SK-N-SH (cell line): ENCODE measurements at places on chromosomes 3 and 15.

DNA sequence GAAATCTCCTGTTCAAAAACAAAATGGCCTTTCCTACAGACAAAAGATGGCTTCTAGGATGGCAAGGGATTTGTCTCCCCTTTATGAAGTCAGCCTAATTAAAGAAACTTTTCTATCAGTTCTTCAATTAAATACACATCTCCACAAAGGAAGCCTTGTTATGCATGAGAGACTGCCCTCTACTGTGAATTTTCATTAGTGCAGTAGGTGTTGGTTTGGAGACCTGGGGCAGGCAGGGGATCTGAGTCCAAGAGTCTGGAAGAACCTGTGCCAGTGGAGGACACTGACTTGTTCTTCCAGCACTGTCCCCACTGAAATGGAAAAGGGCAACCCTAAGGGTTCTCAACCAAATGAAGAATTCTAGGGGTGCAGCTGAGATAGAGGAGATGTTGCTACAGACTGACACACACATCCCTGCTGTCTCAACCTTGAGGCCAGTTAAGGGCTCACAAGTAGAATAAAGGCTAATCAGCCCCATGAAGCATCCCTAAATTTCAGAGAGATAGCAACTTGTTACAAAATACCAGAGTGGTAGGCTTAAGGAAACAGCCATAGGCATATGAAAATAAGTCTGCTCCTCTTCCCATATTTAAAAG, 174.0 kb upstream of the PRICKLE2 start:
- no peak overlapping the region for H3K27ac ChIP-seq
- H3K27me3 ChIP-seq: no peaks in the 10 kb centered on the region
- H3K4me1 ChIP-seq: peaks cover 8% of the 10 kb centered on the region
- DNase-seq: peak; percentile 58

- H3K27me3 ChIP-seq: no peaks in the 10 kb centered on the region
- no peaks in the 10 kb centered on the region for H3K36me3 ChIP-seq
- H3K27ac ChIP-seq: no peak overlapping the region
- H3K4me3 ChIP-seq: no peak overlapping the region
- H3K4me1 ChIP-seq: no peaks in the 10 kb centered on the region; the same call in 1 of the 2 replicates
Measured at GRCh38 chr3:28109829-28110228, 131.6 kb upstream of the CMC1 start.

GRCh38 chr3:20837676-20838302, 651.8 kb upstream of the SGO1 start:
- H3K27ac ChIP-seq: no peak overlapping the region
- no peaks in the 10 kb centered on the region for H3K27me3 ChIP-seq
- H3K36me3 ChIP-seq: no peaks in the 10 kb centered on the region
- no peak overlapping the region for H3K4me3 ChIP-seq

- no peaks in the 10 kb centered on the region for H3K27me3 ChIP-seq
- no peak overlapping the region for H3K4me3 ChIP-seq
- H3K36me3 ChIP-seq: no peaks in the 10 kb centered on the region
- DNase-seq: no peak
- no peak overlapping the region for H3K27ac ChIP-seq
- peaks cover 4% of the 10 kb centered on the region; the same call in 1 of the 2 replicates for H3K4me1 ChIP-seq
Measured at GRCh38 chr3:189457631-189458412, 173.4 kb upstream of the TP63 start.

- no peaks in the 10 kb centered on the region for H3K36me3 ChIP-seq
- no peaks in the 10 kb centered on the region for H3K27me3 ChIP-seq
- no peak for DNase-seq
- no peaks in the 10 kb centered on the region for H3K4me1 ChIP-seq
- H3K27ac ChIP-seq: no peak overlapping the region
- H3K4me3 ChIP-seq: no peak overlapping the region
Measured at GRCh38 chr3:119586733-119587172, 7.5 kb downstream of the ADPRH start.

DNA sequence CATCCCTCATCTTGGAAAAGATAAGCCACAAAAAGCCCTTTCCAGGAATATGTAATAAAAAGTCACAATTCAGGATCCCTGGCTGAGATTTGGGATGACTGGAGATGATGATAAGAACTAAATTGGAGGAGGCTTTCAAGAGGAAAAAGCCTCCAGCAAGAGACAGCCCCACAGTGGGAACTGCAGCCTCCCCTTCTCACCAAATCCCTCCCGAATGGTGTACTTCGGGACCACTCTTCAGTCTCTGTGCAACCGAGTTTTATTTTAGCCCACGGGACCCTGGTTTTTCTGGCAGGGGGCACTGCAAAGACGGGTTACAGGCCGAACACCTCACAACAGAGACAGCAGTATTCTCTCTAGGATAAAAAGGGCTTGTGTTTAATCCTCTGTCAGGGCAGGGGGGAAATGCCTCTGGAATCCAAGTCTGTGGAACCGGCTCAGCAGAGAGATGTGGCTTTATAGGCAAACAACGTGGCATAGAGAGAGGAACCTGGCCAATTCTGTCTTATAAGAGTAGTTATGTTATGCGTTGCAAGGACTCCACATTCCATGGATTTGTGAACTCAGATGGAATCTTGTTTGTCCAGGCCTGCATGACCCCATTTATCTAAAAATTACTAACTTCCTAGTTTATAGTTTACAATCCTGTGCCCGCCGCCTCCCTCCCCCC, 1.2 kb upstream of the LMCD1 start:
- H3K4me3 ChIP-seq: peak overlapping the region; percentile 68
- H3K36me3 ChIP-seq: 0 out of 2 replicates have a peak, but pooled peaks cover 2% of the 10 kb centered on the region
- peaks cover 43% of the 10 kb centered on the region for H3K4me1 ChIP-seq
- H3K27me3 ChIP-seq: no peaks in the 10 kb centered on the region

DNA sequence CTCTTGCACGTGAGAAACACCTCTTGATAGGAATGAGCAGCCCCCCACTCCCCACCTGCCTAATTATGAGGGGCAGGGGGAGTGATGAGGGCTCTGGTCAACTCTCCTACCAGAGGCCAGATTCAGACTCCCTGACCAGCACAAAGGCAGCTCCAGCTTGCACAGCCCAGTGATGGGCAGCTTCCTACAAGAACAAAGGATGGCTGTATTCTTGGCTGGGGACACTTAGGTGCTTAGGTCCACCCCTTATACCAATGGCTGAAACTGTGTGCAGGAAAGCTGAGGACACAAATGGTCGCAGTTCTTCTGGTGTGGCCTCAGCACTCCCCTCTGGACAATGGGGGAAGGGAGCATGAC, 81.8 kb downstream of the IQSEC1 start:
- no peaks in the 10 kb centered on the region for H3K36me3 ChIP-seq
- no peak overlapping the region for H3K27ac ChIP-seq
- 0 out of 2 replicates have a peak, but pooled peaks cover 4% of the 10 kb centered on the region for H3K4me1 ChIP-seq
- no peaks in the 10 kb centered on the region for H3K27me3 ChIP-seq

GRCh38 chr15:72339777-72340177, 19.8 kb upstream of the CELF6 start:
- H3K4me1 ChIP-seq: no peaks in the 10 kb centered on the region; the same call in none of the 2 replicates
- DNase-seq: peak; percentile 62
- H3K4me3 ChIP-seq: no peak overlapping the region
- peaks cover 18% of the 10 kb centered on the region for H3K36me3 ChIP-seq

GRCh38 chr15:73684581-73685455, 635 bp downstream of the CD276 start:
- H3K36me3 ChIP-seq: no peaks in the 10 kb centered on the region
- H3K4me3 ChIP-seq: peak overlapping the region; percentile 89
- peaks cover 39% of the 10 kb centered on the region for H3K4me1 ChIP-seq
- peak; percentile 79 for DNase-seq
- no peaks in the 10 kb centered on the region for H3K27me3 ChIP-seq

GRCh38 chr15:66292571-66293418, 573 bp upstream of the DIS3L start:
- no peak for DNase-seq
- peaks cover 26% of the 10 kb centered on the region; the same call in 1 of the 2 replicates for H3K4me1 ChIP-seq
- H3K27ac ChIP-seq: peak overlapping the region; percentile 88
- peak overlapping the region; percentile 80 for H3K4me3 ChIP-seq
- peaks cover 6% of the 10 kb centered on the region for H3K36me3 ChIP-seq

- no peak overlapping the region for H3K4me3 ChIP-seq
- peaks cover 4% of the 10 kb centered on the region; the same call in 1 of the 2 replicates for H3K4me1 ChIP-seq
- H3K27ac ChIP-seq: no peak overlapping the region
- DNase-seq: no peak
- no peaks in the 10 kb centered on the region for H3K27me3 ChIP-seq
- no peaks in the 10 kb centered on the region for H3K36me3 ChIP-seq
Measured at GRCh38 chr3:182027366-182027765, 315.6 kb downstream of the SOX2 start.

GRCh38 chr15:27861171-27861570, 237.9 kb downstream of the OCA2 start:
- H3K36me3 ChIP-seq: no peaks in the 10 kb centered on the region
- no peak for DNase-seq
- H3K4me3 ChIP-seq: no peak overlapping the region
- H3K27ac ChIP-seq: no peak overlapping the region
- no peaks in the 10 kb centered on the region for H3K4me1 ChIP-seq

DNA sequence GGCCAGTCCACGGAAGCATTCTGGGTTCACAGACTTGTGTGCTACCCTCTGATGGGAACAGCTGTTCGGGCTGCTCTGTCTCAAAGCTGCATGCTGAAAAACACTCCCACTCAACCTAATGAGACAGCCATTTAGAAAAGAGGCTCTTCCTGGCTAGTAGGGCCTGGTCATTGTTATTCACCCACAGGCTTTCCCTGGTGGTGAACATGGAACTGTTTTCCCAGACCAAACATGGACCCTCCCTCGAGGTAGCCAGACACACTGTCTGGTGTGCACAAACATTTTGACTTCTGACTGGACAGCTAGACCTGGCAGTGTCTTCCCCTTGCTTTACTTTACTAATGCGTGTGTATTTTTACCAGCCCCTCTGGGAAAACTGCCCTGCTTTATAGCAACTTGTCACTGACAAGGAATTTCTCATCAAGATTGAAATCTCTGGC, 39.0 kb downstream of the MECOM start:
- H3K27ac ChIP-seq: no peak overlapping the region; the same call in 1 of the 2 replicates
- H3K36me3 ChIP-seq: no peaks in the 10 kb centered on the region
- H3K4me3 ChIP-seq: no peak overlapping the region
- DNase-seq: peak; percentile 30

DNA sequence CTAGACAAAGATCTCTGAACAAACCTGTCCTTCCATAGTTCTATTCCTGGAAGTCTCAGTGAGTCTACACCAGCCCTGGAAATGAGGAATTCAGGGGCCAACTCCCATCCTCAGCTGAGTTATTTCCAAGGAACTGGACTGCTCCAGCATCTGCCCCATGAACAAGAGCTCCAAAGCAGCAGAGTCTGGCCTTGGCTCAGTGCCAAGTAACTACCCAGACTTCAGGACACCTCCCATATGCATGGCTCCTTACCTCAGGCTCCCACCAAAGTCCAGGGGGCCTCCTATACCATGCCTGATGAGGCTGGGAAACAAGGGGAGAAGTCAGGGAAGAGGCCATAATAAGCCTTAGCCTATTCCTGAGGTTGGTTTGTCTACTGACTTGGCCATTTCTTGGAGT, 45.0 kb downstream of the FAIM start:
- H3K4me3 ChIP-seq: no peak overlapping the region
- H3K36me3 ChIP-seq: peaks cover 31% of the 10 kb centered on the region; the same call in 1 of the 2 replicates

- no peaks in the 10 kb centered on the region for H3K27me3 ChIP-seq
- H3K27ac ChIP-seq: no peak overlapping the region
- DNase-seq: no peak
- no peaks in the 10 kb centered on the region for H3K36me3 ChIP-seq
Measured at GRCh38 chr3:142660893-142661292, 62.9 kb upstream of the TRPC1 start.

DNA sequence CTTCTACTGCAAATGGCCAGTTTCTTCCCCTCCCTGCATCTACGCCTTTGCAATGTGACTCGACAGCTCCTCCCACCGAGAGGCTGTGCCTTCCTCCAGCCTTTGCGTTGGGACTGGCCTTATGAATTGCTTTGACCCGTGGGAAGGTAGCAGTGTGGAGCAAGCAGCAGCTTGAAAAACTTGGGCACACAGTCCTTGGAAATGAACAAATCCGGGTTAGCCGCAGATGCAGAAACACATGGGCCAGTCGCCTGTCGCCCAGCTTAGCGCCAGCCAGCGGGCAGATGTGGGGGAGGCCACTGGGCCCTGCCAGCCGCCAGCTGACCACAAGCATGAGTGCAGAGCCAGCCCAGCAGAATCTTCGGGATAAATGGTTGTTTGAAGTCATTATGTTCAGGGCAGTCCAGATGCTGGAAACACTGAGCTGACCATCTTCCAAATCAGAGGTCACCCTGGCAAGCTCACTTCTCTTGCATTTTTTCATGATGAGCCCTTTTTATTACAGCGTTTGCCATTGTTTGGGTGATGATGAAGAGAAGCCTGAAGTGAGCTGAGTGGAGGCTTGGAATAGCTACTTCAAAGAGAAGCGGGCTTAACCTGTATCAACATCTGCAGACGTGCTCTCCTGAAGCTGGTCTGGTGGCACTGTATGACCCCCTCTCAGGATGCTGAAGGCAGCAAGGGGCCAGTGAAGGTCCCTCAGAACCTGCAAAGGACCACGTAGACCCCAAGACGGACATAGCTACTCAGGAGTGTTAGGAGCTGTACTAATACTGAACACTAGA, 9.8 kb downstream of the SELENOS start:
- no peaks in the 10 kb centered on the region for H3K4me1 ChIP-seq
- H3K36me3 ChIP-seq: peaks cover 27% of the 10 kb centered on the region
- no peak for DNase-seq
- H3K4me3 ChIP-seq: no peak overlapping the region
- no peak overlapping the region; the same call in 1 of the 2 replicates for H3K27ac ChIP-seq
- no peaks in the 10 kb centered on the region for H3K27me3 ChIP-seq

GRCh38 chr15:36784098-36784670, 204.8 kb downstream of the CDIN1 start:
- no peak for DNase-seq
- H3K4me1 ChIP-seq: peaks cover 3% of the 10 kb centered on the region
- no peaks in the 10 kb centered on the region for H3K27me3 ChIP-seq

- peak overlapping the region; percentile 92; the same call in 1 of the 2 replicates for H3K27ac ChIP-seq
- no peak for DNase-seq
- H3K27me3 ChIP-seq: no peaks in the 10 kb centered on the region
- H3K4me3 ChIP-seq: no peak overlapping the region
Measured at GRCh38 chr3:152304160-152304559, 35.4 kb downstream of the MBNL1 start.

DNA sequence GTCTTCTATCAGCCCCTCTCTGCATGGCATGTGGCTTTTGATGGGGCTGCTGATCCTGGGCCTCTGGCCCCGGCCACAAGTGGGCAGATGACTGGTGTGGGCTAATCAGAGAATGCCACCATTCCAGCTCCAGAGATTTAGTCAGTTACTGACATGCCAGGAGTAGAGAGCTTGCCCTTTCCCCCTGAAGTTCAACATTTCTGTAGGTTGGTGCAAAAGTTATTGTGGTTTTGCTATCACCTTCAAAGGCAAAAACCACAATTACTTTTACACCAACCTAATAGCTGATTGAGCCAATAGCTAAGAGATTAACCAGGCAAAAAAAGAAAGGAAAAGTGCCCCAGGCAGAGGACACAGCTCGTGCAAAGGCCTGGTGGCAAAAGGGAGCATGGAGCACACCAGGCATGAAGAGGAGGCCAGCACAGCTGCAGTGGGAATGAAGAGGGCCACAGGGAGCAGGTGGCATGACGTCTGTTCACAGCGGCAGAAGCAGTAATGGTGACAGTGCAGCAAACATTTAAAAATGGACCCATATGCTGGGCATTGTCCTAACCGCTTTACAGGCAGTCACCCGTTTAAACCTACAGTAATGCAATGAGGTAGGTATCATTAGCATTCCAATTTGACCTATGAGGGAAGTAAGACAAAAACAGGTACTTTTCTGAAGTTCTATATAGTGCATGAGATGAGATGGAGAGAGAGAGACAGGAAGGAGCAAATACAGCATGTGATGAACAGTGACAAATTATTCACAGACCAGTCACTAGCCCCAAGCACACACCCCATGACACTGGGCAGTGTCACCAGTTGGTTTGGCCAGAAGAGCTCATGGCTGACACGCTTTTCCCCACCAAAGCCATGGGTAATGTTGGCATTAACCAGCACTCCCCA, 373.0 kb upstream of the PROK2 start:
- H3K4me1 ChIP-seq: peaks cover 23% of the 10 kb centered on the region
- no peak overlapping the region for H3K27ac ChIP-seq
- H3K36me3 ChIP-seq: no peaks in the 10 kb centered on the region
- no peak overlapping the region for H3K4me3 ChIP-seq
